GM04503 (cell line): ENCODE measurements at places on chromosomes 13 and 19.

DNA sequence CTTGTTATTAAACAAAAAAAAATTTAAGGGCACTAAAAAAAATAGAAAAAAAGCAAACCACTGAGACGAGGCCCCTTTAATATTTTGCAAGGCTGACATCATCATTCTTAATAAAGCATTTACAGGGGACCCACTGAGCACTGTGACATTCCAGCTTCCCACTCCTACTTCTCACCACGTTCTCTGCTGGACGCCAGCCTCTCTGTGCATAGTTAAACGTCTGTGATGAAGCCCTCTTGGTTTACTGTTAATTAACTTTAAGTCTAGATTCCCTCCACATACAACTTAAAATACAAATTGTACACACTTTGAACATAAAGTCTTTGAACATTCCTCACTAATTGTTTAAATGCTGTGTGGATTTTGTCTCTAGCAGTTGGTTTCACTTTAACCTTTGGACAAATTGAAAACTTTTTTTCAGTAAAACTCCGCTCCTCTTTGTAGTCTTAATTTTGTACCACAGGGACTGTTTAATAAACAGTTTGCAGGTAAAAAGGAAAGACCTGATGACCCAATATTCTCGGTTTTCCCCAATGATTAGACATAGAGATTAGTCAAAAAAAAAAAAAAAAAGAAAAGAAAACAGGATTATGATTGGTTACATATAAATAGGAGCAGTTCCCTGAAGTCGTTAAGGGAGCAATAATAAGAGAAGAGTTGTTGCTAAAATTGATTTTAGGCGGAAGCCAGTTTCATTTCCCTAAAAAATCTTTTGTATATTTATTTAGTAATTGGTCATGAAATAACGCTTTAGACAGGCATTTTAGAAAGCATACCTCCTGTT lies 219.8 kb downstream of the MZT1 start:
- no peak for DNase-seq

DNA sequence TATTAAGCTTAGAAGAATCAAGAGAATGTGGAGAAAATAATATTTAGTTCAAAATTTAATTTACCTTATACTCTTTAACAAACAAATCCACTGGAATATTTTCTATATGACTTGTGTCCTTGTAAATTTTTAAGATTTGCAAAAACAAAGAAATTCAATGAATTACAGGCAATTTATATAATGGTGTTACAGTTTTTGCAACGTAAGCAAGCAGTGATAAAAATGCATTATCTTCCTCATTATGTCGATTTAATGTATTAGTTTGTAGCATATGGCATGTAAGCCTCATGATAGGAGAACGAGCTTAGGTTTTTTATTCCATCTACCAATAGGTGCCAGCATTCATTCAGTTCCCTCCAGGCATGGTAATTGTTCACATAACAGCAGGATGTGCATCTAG lies 100.0 kb upstream of the PCDH9 start:
- no peak for DNase-seq

- DNase-seq = no peak
These were observed 31.1 kb downstream of the RB1 start for GRCh38 chr13:48334534-48335127.

GRCh38 chr13:37068962-37069361 lies 9.5 kb upstream of the SUPT20H start:
- DNase-seq = no peak

DNA sequence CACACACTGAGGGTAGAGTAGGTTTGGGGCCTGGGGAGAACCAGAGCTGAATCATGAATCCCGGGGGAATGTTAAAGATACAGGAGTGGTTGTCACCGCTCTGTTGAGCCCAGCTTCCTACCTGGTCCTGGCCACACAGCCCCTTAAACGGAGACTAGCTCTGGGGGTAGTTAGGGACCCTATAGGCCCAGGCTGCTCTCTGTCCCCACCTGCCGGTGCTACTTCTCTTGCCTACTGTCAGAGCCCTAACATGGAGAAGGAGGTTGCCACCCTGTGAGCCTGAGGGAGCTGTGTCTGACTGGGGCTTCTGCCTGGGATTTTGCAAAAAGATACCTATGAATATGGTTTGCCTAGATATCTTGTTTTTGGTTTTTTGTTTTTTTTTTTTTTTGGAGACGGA lies 36.6 kb upstream of the ZNF429 start:
- DNase-seq = no peak

- no peak for DNase-seq
These were observed 5.7 kb upstream of the RXFP2 start for GRCh38 chr13:31733647-31734046.

DNA sequence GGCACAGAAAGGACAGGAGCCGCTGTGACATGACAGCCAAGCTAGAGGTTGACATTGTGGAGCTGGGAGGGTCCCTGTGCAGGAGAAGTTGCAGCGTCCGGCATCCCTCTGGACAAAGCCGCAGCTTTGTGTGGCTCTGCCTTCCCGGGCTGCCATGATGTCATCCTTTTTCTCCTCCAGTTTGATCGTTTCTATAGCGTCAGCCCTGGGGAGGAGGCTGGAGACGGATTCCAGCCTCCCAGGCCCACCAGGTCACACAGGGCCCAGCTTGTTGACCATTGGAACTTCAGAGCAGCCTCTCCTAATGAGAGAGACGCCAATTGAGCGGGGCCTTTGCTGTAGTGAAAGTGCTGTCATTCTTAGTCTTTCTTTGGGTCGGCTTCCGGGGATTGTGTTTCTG lies 3.8 kb upstream of the KCNJ14 start:
- no peak for DNase-seq

- DNase-seq = no peak
These were observed 17.3 kb downstream of the PLD3 start for GRCh38 chr19:40365613-40366401.

DNA sequence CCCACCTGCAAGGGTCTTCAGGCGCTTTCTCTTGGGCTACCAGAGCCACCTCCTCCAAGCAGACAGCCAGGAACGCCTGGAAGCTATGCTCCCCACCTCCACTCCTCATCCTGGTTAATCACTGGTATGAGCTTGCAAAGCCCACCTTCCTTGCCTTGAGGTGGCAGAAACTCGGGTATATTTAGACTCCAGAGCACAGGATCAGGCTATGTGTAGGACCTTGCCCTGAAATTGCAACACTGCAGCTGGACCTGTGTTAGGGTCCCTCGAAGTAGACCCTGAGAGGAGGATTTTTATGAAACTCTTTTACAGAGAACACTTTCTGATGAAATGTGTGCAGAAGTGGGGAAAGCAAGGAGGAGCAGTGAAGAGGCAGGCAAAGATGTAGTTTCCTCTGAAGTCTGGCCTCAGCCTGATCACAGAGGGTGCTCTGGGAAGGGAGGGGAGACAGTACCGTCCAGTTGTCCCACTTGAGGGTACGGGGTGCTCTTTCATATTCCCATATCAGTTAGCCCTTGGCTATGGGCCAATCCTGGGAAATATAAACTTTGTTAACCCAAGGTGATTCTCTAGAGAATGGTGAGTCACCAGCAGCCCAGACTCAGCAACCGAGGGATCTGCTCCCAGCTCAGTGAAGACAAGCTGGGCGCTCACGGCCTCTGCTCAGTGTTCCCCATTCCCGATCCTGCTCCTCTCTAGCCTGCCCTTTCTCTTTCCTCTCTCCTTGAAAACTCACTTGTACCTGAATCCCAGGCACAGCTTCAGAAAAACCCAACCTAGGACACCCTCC lies 157.9 kb downstream of the UQCRFS1 start:
- no peak for DNase-seq

DNA sequence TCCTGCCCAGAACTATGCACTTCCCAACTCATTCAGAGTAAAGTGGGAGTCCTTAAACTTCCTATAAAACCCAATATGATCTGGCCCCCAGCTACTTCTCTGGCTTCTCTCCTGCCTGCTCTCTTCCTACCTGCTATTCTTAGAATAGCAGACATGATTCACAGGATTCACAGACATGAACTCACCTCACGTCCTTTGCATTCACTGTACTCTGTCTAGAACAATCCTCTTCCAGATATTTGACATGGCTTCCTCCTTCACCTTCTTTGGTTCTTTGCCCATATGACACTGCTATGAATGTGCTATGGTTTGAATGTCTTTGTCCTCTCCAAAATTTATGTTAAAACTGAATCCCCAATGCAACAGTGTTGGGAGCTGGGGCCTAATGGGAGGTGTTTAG lies 154.9 kb downstream of the UGGT2 start:
- DNase-seq = no peak

DNA sequence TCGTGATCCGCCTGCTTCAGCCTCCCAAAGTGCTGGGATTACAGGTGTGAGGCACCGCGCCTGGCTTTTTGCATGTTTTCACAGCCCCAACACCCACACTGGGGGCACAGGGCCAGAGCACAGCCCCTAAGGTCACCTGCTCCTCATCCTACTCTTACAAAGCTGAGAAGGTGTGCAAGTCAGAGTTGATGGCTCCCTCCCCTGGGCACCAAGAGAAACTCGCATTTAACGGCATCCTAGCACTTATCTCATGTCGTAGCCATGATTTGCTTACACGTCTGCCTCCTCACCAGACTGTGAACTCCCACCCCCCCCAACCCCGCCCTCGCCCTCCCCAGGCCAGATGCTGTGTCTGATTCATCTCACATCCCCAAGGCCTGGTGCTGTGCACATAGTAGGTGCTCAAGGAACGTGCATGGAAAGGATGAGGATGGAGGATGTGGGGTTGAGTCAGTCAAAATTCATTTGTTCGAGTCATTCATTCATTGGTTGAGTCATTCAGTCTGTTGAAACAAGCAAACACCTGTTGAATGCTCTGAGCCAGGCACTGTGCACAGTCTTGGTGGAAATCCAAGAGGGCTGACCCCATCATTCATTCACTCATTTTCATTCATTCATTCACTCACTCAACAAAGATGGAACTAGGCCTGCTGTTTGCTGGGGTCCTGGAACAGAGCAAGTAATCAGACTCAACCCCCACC lies 11.3 kb downstream of the SHANK1 start:
- no peak for DNase-seq

DNA sequence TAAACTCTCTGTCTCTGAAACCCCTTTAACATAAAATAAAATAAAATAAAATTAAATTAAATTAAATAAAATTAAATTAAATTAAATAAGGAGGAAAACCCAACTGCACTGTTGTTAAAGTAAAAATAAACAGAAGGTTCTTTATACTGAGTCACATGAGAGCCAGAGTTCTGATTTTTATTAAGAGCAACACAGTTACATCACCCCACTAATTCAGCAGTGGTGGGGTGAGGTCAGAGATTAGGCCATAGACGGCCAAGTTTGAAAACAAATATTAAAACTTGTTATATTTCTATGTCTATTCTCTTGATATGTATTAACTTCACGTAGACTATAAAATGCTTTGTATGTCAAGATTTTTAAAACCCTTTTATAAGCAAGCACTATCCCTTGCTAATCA lies 59.5 kb downstream of the MYCBP2 start:
- no peak for DNase-seq

- no peak for DNase-seq
These were observed 459 bp downstream of the PCDH20 start for GRCh38 chr13:61415058-61415721.

- DNase-seq = no peak
These were observed 3.0 kb upstream of the NDFIP2 start for GRCh38 chr13:79477968-79478367.

- no peak for DNase-seq
These were observed 172.3 kb upstream of the TSC22D1 start for GRCh38 chr13:44748439-44748838.

- DNase-seq = no peak
These were observed 89.7 kb downstream of the HSPH1 start for GRCh38 chr13:31072041-31072440.

GRCh38 chr19:1495799-1496713 lies 5.1 kb downstream of the REEP6 start:
- no peak for DNase-seq

DNA sequence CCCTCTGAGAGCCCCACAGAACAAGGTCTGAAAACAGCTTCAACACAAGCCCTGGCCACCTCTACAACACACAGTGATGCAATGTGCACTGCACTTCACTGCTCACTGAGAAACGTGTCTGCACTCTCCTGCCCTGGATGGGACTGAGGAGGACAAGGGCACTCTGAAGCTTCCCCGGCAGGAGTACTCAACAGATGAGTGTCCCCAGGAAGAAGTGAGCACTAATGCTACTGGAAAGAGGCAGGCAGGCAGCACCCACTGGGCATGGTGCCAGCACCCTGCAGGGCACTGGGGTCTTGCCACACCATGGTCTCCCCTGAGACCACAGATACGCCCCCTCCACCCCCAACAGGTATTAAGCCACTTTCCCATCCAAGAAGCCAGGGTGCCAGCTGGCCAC lies 17.7 kb upstream of the SLC35E1 start:
- no peak for DNase-seq

DNA sequence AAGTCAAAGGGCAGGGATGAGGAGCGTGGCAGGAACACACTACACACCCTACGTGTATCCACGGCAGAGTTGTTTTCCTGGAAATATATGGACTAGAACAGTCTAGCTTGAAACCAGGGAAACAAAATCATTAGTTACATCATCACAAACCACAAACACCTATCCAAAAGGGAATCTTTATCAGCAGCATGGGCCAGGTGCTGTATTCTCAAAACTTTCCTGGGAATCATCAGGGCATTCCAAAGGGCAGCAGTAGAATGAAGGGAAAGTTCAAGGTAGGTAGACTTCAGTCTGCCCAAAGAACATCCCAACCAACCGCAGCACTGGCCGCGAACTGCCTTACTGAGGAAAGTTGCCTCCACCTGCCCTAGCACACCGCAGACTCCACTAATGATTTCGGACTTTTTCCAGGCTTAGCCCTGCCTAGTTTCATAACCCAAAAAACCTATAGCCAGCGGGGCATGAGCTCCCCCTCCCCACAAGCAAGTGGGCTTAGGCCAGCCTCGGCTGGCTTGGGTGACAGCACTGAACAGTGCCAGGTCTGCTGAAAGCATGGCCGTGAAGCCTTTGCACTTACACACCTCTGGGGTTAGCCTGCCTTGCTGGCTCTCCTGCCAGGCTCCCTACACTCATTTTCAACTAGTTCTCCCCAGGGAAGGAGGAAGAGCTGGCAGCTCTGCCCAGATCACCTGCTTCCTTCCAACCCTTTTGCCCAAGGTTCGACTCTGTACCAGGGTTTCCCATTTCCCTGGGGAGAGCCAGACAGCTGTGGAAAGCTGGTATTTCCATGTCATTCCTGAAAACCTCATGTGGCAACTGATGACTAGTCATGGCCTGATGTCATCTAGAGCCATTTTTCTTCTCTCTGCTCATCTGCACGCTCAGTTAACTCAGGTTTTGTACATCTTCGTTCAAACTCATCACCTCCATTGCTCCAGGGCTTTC lies 77.3 kb upstream of the UBAC2 start:
- DNase-seq = peak; percentile 42

DNA sequence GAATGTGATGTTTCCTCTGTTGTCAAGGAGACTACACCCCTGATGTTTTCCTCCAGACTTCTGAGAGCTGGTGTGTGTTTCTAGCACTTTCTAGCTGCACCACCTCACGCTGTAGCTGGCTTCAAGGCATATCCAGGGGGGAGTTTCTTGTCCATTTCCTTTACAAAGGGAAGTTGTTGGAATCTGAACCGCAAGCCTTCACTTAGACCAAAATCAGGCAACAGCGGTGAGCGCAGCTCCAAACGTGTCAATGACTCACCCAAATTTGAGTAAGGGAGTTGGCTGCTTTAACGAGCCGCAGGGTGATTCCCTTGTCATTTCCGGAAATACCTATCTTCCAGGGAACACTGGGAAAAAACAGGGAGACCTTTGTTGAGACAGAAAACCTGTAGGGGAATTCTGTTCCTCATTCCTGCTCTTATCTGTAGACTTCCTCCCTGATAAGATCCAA lies 2.5 kb downstream of the LDLR start:
- peak; percentile 87 for DNase-seq

- DNase-seq = no peak
These were observed 1256.4 kb downstream of the DIAPH3 start for GRCh38 chr13:58907347-58907746.
